ENCODE measurements at places on chromosomes 1 and 21.
A peak's percentile ranks its signal among the peaks of the same experiment; 100 is the strongest.

- DNase-seq = no peak
Observed at GRCh38 chr1:201778279-201779065, 50.5 kb upstream of the IPO9 start.

DNA sequence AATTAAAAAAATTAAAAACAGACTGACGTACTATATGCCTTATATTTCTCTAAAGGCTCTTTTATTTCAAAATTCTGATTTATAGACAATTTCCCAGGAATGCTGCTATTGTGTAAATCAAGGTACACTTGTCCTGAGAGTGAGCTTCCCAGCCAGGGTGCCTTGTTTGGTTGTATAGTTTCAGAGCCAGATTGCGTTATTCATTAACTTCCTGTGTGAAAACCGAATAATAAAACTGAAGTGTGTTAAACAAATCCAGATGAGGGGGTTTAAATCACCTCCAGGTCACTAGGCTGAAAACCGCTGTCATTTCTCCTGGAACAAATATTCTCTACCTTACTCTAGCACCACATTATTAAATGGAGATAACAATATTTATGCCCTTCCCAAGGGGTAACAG, 68.7 kb downstream of the LMX1A start:
- DNase-seq = no peak

- peak; percentile 90 for DNase-seq
Observed at GRCh38 chr1:201450721-201451291, 18.2 kb downstream of the PHLDA3 start.

GRCh38 chr1:198858033-198858432, 219.2 kb downstream of the PTPRC start:
- DNase-seq = no peak

DNA sequence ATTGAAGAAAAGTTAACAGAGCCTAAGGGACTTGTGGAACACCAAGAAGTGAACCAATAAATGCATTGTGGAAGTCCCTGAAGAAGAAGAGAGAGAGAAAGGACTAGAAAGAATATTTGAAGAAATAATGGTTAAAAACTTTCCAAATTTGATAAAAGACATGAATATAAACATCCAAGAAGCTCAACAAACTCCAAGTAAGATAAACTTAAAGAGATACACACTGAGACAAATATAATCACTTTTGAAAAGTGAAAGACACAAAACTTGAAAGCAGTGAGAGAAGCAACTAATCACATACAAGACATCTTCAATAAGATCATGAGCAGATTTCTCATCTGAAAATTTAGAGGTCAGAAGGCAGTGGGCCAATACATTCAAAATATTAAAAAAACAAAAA, 91.2 kb downstream of the MPZL1 start:
- no peak for DNase-seq

DNA sequence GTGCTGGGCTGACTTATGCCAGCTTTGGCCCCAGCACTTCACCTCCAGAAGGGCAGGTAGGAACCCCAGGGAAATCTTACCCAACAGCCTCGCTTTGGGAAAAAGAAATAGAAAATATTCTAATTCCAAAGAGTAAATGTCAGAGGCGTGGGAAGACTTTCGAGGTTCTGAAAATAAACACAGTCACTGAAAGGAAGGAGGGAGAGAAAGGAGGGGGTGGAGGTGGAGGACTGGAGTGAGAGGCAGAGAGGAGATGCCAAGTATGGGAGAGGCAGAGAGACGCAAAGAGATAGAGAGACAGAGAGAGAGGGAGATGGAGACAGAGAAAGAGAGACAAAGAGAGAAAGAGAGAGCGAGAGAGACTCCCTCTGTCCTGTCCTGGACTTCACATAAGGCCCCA, 395.0 kb downstream of the PTPRU start:
- no peak for DNase-seq

GRCh38 chr1:116002781-116003420, 26.6 kb downstream of the SLC22A15 start:
- DNase-seq = no peak

- no peak for DNase-seq
Observed at GRCh38 chr1:245181158-245181517, 26.4 kb downstream of the KIF26B start.

All from common myeloid progenitor, CD34-positive (primary cell).